Dorsolateral prefrontal cortex (tissue), 122 donors: ENCODE measurements at places on chromosomes 5 and 9.

GRCh38 chr9:70257991-70258691 lies 637 bp upstream of the SMC5 start:
- no peak for DNase-seq

GRCh38 chr5:13860146-13860545 lies 84.3 kb downstream of the DNAH5 start:
- DNase-seq: no peak

- no peak for DNase-seq
These were observed 270.2 kb upstream of the BRINP1 start for GRCh38 chr9:119639287-119639955.

GRCh38 chr9:114051281-114051680 lies 26.8 kb downstream of the AMBP start:
- no peak for DNase-seq

- no peak for DNase-seq
These were observed 57.1 kb downstream of the GALNT12 start for GRCh38 chr9:98864281-98865174.

GRCh38 chr5:170451747-170452365 lies 52.0 kb upstream of the KCNIP1 start:
- no peak for DNase-seq

DNA sequence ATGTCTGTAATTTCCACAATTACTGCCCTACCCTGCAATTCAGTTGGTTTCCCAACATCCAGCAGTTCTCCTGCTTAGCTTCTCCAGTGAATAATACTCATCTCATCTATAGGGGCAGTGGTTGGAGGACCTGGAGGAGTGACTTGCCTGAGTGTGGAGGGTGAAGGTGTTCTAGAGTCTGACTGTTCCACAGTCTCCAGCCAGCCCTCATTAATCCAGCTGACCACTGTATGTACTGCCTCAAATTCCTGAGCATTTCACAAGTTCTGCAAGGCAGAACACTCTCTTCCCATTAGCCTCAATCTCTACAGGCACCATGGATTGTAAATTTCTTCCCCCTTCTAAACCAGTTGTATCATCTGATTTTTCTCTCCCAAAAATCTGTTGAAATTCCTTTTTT lies 147.4 kb upstream of the NFIL3 start:
- DNase-seq: no peak

- no peak for DNase-seq
These were observed 439.6 kb downstream of the CSNK1G3 start for GRCh38 chr5:123951582-123951977.

GRCh38 chr5:132777209-132778069 lies at the start of gene SEPTIN8:
Gene SEPTIN8 (minus strand): TSS chr5:132777239. CDS start chr5:132777137, 102 bp downstream.
- DNase-seq: no peak

DNA sequence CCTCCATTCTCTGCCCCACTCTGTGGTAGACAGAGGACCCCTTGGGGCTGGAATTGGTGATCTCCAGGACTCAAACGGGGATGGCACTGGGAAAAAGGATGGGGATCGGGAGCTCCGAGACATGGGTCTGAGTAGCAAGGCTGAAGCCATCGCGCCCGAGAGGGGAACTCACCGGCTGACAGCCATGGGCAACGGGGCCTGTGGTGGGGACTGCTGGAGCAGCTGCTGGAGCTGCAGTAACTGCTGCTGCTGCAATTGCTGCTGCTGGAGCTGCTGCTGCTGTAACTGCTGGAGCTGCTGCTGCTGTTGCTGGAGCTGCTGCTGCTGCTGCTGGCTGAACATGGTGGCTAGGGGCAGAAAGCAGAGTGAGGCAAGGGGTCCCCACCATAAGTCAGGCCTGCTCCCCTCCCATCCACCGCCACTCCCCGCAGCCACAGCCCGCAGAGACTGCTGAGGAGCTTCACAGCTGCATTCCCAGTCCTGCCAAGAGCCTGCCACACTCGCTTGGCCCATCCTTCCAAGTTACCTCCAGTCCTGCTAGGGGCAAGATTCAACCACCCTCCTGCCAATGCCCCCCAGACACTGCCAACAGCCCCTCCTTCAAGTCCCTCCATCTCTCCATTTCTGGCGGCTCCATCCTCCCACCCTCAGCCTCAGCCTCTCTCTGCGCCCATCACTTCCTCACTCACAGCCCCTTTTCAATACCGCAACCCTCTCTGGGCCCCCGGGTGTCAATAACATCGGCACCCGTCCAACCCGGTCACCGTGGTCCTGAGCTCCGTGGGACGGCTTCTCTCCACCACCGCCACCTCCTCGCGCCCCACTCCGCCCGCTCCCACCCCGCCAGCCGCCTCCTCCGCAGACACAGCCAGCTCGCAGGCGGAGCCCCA lies 611 bp downstream of the CIZ1 start:
- no peak for DNase-seq

DNA sequence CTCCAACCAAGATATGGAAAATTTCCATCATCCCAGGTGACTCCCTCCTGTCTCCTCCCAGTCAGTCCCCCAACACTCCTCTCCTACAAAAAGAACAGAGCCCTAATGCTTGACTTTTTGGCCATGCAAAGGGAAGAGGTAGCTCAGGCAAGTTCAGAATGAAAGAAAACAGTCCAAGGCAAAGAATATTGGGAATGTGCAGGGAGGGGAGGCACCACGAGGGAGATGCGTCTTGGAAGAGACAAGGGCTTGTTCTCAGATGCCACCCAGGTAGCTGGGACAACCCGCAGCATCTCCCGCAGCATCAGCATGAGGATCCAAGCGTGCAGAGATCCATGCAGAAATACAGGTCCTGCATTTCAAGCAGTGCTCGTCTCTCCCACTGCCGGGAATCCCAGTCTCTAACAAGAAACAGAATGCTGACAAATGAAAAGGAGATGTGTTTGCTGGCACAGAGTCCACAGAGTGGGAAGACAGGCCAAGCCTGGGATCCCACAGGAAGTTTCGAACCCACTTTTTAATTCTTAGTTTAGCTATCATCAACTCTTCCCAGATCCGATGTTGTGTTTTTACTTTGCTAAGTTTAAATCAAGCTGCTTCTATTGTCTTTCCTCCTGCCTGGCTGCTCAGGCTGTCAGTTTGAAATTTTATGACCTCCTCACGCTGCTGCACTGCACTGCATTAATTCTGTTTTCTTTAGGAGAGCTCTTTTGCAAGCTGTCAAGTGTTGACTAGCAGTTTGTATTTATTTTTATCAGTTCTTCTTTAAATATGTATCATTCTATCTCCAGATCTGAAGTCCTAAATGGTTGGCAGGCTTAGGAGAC lies 86.8 kb upstream of the OSMR start:
- DNase-seq: no peak

GRCh38 chr5:139418793-139419192 lies 14.9 kb upstream of the SPATA24 start:
- no peak for DNase-seq

DNA sequence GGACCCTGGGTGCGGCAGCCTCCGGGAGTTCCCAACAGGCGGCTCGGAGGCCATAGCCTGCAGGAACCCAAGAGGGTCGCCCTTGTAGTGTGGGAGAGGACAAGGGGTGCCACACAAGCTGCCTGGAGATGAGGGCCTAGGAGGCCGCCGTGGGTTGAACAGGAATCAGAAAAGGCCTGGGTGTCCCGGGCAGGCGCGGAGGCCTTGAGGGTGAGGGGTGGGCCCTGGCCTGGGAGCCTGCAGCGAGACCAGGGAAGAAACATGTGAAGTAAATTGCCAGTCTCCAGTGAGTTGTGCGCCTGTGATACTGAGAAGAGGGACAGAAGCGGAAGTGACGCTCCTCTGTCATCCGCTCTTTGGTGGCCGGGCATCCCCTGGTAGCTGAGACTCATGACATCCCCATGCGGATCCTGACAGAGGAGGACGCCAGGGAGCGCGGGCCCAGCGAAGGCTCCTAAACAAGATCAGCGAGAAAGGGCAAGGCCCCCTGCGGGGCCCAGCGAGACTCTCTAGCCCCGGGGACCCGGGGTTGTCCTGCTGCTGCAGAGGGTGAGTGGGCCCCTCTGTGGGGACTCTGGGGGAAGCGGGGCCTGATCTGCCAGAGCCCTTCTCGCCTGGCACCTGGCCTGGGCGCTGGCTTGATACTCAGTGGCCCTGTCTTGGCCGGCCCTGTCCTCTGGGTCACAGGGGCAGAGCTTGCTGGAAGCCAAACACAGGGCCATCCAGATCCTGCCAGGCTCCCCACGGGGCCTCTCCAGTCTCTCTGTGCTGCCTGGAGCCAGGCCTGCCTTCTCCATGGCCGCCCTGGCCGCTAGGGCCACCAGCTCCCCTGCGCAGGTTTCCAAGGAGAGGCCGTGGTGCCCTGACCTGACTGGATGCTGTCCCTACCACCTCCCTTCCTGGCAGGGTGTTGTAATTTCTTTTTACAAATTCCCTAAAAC lies 788.4 kb downstream of the TLE4 start:
- no peak for DNase-seq

- DNase-seq: no peak
These were observed 8.4 kb downstream of the SEMA6A start for GRCh38 chr5:116566251-116566650.

- no peak for DNase-seq
These were observed 70.1 kb downstream of the ZFAND5 start for GRCh38 chr9:72294936-72295335.

DNA sequence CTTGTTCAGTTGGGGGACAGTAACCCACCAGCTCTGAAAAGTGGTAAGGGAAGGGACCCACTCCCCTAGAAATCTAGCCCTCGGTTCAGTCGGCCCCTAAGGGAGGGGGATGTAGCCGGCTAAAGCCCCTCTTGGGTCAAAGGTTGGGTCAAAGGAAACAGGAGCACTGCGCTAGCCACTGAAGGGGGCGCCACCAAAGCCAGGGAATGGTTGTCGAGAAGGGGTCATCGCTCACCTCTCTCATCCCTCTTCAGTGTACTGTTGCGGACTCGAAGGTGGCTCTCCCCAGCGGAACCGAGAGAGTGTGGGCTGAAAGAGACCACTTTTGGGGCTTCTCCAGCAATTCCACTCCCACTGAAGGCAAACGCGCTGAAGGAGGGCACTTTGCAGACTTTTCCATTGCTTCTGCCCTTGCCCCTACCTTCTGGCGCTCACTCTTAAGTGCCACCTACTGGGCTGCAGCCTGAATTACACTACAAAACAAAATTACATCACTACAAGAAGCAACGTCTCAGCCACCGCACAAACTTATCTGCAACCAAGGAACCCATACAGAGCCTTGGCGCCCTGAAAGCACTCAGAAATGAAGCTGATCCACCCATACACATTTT lies 396.9 kb downstream of the PDE4D start:
- DNase-seq: no peak

DNA sequence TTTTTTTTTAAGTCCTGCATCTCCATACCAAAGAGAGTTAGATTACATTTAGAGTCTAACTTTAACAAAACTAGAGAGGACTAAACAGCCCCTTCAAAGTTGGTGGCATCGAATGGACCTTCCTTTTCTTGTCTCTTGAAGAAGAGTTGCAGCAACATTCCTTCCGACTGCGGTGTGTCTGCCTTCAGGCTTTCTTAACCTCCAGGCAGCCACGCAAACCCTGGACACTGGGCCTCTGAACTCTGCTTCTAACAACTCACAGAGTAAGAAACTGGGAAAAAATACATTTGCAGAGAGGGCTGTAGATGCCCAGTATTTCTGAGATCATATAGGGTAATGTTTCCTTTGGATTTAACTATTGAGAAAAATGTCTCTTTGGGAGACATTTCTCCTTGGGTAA lies 120.5 kb upstream of the MAST4 start:
- no peak for DNase-seq

DNA sequence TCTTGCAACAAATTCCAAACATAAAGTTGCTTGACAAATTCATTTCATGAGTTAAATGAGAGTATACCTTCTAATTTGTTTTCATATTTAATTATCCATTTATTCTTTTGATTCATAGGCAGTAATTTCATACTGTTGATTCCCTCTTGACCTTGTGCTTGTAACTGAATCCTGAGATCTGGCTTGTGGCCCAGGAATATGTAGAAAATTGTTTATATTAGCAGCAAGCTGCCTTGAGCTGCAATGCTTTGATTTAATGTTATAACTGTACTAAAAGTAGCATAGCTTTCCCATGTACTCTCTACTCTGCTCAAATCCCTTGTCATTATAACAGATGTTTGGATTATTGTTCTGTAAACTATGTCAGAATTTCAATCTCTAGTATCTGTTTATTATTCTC lies 780.7 kb downstream of the NR2F1-AS1 start:
- DNase-seq: no peak
